ENCODE measurements at places on chromosomes 4 and X. TPM values are rescaled to one million over a fixed set of nuclear protein-coding genes. Genes with fewer than 3 reads are reported as not detected.

DNA sequence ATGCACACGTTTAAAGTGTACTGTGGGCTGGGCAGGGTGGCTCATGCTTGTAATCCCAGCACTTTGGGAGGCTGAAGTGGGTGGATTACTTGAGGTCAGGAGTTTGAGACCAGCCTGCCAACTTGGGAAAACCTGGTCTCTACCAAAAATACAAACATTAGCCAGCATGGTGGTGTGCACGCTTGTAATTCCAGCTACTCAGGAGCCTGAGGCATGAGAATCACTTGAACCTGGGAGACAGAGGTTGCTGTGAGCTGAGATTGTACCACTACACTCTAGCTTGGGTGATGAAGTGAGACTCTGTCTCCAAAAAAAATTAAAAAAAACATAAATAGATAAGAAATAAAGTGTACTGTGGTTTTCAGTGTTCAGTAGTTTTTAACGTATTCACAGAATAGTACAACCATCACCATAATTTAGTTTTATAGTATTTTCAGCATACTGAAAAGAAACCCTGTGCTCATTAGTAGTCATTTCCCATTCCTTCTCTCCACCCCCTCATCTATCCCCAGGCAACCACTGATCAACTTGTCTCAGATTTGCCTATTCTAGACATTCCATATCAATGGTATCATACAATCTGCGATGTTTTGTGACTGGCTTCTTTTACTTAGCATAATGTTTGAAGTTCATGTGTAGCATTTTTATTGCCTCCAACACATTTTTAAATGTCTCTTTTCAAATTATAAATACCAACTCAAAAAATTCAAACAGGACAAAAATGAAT is 19.1 kb downstream of the SLAIN2 start:
- no peak for DNase-seq

DNA sequence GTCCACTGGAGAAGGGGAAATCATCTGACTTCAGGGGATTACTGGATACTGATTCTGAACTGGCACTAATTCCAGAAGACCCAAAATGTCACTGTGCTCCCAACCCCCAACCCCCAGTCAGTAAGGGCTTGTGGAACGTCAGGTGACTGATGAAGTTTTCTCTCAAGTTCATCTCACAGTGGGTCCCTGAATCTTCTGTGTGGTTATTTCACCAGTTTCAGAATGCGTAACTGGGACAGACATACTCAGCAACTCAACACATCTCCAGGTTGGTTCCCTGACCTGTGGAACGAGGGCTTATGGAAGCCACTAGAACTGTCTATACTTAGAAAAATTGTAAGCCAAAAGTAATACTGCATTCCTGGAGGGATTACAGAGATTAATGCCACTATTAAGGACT is 45.3 kb downstream of the DDX60L start:
- DNase-seq, result no peak

DNA sequence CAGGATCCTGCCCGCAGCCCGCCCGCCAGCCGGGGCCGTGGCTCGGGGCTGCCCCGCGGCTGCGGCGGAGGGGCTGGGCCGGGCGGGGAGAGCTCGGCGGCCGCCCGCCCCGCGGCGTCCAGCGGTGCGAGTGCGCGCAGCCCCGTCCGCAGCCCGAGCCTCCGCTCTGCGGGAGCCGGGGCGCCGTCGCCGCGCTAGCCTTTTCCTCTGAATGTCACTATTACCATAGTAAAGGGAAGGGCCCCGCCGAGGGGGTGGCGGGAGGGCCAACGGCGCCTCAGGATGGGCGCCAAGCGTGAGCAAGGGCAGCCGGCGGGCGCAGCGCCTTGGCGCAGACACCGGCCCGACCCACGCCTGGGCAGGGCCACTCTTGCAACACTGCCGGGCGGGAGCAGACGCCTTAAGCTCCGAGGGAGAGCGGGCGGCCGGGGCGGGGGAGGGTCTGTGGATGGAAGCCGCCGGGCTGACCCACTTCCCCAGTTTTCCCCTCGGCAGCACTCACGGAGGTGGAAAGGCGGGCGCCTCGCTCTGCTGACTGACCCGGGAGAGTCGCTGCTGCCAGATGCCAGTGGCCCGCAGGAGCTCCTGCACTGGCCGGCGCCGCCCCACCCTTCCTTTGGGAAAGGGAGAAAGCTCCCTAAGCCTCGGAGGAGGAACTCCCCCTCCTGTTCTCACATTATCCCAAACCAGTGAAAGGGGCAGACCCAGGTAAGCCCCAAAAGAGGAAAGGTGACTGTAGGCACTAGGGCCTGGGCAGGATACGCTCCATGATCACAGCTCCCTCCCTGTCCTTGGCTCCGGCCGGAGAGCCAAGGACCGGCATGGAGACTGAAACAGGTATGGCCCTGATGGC is 329.4 kb downstream of the HNRNPD start:
- DNase-seq, result peak; percentile 76

DNA sequence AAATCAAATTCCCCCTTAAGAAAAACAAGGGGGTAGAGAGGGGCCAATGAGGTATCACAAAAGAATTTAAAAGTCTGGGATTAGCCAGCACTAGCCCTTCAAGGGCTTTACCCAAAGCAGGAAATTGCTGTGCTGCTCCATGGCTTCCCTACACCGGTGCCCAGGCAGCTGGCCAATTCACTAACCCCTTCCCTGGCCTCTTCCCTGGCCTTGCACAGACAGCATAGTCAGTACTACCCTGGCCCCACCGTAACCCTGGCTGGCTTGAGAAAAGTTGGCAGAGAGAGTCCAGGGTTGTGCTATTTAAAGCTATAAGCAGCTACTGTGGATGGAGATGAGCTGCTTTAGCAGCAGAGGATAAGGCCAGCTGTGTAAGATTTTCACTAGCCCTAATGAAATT is 43.1 kb downstream of the ADAMTS3 start:
- DNase-seq, result peak; percentile 81

GRCh38 chr4:128810331-128810870 is 901 bp downstream of the JADE1 start:
- peak; percentile 82 for DNase-seq

DNA sequence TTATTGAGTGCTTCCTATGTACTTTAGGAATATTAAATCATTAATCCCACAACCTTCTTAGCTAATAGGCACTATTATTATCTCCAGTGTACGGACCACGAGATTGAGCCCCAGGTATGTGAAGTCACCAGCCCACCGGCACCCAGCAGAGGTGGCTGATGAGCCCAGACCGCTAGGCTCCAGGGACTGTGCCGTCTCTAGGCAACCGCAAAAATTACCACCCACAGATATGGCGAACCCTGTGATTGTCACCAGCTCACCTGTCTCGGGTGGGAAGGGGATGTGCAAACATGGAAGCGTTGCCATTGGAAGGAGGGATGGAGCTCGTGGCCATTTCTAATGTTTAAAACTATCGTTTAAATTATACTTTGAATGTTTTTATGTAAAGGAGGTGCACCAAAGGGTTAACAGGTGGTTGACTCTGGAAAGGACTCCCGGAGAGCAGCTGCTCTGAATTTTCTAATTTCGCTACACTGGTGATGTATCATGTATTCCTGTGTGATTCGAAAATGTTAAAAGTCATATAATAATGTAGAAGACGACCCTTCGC is 21.0 kb upstream of the JAKMIP1 start:
- DNase-seq, result no peak

GRCh38 chr4:64248186-64248585 is 161.1 kb downstream of the TECRL start:
- no peak for DNase-seq

GRCh38 chr4:183838987-183839712 is 66.0 kb upstream of the STOX2 start:
- no peak for DNase-seq

GRCh38 chr4:120051253-120051652 is 15.4 kb downstream of the MAD2L1 start:
- no peak for DNase-seq

DNA sequence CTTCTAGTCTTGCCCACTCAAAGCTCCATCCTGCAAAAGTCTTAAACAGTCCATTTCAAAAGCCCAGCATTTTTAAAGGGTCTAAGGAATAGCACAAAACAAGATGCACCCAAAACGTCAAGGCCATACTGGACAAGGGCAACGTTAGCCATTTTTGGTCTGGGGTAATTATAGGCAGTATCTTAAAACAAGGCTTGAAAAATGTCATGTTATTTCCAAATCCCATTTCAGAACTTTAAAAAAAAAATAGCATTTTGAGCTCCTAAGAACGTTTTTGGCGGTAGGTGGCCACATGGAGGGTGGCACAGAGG is 584 bp upstream of the TMEM165 start:
- DNase-seq, result no peak

DNA sequence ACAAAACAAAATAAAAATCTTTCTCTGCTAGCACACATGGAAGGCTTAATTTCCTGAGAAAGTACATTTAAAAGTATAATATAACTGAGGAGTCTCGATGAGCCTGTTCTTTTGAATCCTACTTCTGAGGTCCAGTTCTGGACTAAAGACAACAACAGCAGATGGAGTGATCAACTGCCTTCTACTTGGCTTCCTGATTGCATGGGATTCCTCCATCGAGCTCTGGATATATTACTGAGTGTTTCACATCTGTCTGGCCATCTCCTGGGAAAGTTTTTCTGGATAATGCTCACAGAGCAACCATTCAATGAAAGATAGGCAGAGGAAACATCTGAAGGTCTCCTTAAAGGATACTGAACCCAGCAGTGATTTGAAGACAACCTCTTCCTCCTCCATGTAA is 42.6 kb downstream of the KDR start:
- no peak for DNase-seq

The SPANXN4 gene
- polyA plus RNA-seq, result not detected

The CTAG1A gene
- not detected for polyA plus RNA-seq

The GASK1B gene
- polyA plus RNA-seq, result 3.0 TPM

The SCARB2 gene
- 27.2 TPM for polyA plus RNA-seq

The ADAD1 gene
- polyA plus RNA-seq, result not detected
